SW 1271 (cell line): ENCODE measurements at places on chromosomes 13 and 19.

DNA sequence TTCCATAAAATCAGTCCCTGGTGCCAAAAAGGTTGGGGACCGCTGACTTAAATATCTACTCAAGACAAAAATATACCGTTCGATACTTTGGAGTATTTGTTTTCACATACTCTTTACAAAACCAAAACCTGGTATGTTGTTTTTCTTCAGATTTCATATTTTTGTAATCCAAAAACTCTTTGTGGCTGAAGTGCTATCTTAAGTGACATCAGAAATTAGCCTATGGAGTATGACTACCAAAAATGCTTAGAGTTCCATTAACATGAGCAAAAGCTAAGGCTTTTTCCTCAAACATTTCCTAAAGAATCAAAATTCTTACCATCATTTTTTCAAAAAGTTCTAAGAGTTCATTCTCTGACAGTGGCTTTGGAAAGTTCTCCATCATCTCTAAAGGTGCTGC lies 52.0 kb downstream of the DIAPH3 start:
- no peak for DNase-seq

DNA sequence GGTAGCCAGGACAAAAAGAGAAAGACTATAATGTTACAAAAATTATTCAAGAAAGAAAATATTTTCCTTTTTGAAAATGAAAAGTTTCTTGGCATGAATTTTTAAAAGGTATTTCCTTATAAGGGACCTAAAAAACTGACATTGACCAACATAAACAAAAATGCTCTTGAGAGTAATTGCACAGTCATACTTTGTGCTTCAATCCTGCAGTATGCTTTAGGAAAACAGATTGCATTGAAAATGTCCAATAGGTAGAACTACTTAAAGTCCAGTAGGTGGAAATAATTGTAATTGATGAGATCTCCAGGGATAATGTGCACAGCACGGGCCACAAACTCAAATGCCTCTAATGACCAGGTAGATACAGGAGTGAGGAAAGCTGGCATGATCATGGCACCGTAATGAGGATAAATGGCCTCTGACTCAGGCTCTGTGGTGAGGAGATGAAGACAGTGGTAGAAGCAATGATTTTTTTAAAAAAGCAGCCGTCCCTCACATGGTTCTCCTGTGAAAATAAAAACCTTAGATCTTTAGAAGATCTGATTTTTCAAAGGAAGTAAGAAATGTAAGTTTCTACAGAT lies 278.0 kb downstream of the ITGBL1 start:
- DNase-seq, result no peak

DNA sequence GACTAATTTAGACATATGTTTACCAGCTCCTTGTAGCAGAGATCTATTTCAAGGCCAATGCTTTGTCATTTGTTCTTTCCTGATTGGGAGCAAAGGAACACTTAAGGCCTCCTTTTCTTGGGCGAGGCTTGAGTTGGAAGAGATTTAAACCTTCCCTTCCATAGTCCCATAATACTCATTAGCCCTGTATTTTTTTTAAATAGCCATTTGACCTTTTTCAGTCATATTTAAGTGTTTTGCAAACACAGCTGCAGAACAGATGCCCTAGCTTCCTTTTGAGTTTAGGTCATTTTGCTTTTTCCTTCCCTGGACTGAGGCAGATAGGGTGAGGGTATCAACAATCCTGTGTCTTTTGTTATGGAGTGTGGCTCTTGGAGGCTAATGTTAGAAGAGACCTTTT lies 198.3 kb downstream of the NBEA start:
- DNase-seq, result no peak

- DNase-seq, result no peak
Measured at GRCh38 chr19:46637224-46637623, 1.2 kb upstream of the GNG8 start.
